ENCODE measurements at places on chromosomes 4 and X. TPM values are rescaled to one million over a fixed set of nuclear protein-coding genes. Genes with fewer than 3 reads are reported as not detected.

DNA sequence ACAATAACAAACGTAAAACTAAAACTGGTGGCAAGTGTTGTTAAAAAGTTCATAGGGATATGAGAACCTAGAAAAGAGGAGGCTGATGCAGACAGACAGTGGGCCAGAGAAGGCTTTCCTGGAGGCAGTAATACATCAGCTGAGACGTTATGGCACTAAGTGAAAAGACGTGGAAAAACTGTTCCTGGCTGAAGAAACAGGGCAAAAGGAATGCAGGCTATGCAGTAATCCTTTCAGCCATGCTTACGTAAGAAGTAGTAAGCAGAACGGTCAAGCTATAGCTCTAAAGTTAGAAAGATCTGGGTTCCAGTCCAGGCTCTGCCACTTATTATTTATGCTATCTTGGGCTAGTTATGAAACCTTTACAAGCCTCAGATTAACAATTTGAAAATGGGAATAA lies 6.4 kb downstream of the LAMTOR3 start:
- DNase-seq, result no peak

- no peak for DNase-seq
These were observed 1.5 kb downstream of the TRIM2 start for GRCh38 chr4:153205757-153206156.

DNA sequence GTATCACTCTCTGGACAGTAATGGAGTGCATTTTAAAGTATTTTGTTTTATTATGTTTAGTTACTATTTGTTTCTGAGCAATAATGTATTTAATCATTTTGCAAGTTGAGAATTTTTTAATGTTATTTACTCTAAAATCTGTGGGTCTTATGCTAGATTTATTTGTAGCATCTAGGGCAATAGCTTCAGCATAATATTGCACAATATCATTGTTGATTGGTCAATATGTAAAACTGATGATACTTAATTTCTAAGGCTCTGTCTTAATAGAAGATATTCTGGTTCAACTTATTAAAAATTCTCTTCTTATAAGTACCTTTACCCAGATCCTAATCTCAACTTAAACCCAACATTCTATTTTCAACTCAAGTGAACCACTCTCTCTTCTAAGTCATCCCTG lies 11.5 kb downstream of the SFRP2 start:
- no peak for DNase-seq

DNA sequence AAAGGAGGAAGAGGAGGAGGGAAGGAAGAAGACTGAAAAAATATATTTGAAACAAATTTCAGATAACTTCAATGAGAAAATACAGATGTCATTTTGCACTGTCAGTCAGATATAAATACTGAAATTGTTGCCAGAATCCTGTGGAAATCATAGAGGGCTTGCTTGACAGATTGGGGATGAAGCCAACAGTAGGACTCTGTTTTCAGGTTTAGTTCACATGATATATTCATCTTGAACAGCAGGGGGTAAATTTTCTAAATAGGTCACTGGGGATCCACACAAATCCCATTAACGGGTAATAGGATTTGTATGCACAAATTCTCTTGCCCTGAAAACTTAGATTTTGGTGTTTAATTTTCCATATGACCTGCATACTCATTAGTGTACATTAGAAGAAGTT lies 103.3 kb upstream of the PCDH18 start:
- DNase-seq, result no peak

GRCh38 chrX:124212622-124213021 lies 119.8 kb upstream of the TEX13D start:
- no peak for DNase-seq

GRCh38 chr4:53444954-53445353 lies 67.5 kb downstream of the FIP1L1 start:
- no peak for DNase-seq

GRCh38 chr4:176841711-176842112 lies 49.0 kb upstream of the VEGFC start:
- no peak for DNase-seq

GRCh38 chr4:13982010-13982409 lies 354.5 kb upstream of the BOD1L1 start:
- DNase-seq, result no peak

- no peak for DNase-seq
These were observed 43.8 kb downstream of the WWC2 start for GRCh38 chr4:183142571-183143550.

HMX1 gene
- 0.26 TPM for total RNA-seq

- no peak for DNase-seq
These were observed 45.5 kb downstream of the OPHN1 start for GRCh38 chrX:68387776-68388175.

TSPAN7 gene
- total RNA-seq, result 14.1 TPM

- no peak for DNase-seq
These were observed 425.0 kb downstream of the MID1IP1 start for GRCh38 chrX:39226251-39226650.

DNA sequence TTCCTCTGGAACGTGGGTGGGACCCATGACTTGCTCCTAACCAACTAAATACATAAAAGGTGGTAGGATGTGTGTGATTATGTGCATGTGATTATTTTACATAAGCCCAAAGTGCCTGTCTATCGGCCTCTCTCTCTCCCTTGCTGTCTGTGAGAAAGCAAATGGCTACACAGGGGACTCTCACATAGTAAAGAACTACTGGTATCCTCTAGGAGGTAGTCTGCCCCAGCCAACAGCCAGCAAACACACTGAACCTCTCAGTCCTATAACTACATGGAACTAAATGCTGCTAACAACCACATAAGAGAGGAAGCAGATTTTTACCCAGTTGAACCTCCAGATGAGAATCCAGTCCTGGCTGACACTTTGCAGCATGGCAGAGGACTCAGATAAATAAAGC lies 1249.4 kb downstream of the ADGRL3 start:
- no peak for DNase-seq

DNA sequence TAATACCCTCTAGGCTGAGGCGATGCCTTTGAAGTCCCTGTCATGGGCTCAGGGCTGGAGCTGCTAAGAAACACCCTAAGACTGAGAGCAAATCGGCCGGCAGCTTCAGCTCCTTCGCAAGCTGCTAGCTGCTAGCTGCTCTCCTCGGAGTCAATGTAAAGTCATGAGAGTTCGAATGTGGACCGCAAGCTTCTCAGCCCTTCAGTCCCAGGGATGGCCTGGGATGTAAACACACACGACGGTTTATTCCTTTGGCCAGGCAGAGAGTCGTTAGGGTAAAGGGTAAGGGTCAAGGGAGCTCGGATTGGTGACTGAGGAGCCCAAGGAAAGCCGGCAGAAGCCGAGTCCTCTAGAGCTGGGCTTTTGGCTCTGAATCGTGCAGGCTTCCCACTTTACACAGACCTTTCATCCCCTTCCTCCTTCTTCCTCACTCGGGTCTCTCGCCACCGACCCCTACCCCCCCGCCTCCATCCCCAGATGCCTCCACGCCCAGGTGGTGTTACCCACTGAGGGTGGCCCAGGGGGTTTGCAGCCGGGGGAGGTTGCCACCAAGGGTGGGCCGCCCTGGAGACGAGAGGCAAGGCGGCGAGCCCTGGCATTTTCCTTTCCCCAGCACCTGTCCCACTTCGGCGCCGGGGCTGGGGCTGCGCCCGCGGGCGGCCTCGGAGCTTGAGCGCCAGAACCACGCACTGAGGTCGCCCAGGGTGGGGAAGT lies 3.1 kb upstream of the BCORL1 start:
- DNase-seq, result no peak

GRCh38 chr4:62359441-62360155 lies 1159.5 kb downstream of the ADGRL3 start:
- no peak for DNase-seq

GRCh38 chr4:95038791-95039190 lies 281.0 kb downstream of the BMPR1B start:
- DNase-seq, result no peak

- DNase-seq, result no peak
These were observed 771 bp upstream of the RBPJ start for GRCh38 chr4:26319949-26320537.

DNA sequence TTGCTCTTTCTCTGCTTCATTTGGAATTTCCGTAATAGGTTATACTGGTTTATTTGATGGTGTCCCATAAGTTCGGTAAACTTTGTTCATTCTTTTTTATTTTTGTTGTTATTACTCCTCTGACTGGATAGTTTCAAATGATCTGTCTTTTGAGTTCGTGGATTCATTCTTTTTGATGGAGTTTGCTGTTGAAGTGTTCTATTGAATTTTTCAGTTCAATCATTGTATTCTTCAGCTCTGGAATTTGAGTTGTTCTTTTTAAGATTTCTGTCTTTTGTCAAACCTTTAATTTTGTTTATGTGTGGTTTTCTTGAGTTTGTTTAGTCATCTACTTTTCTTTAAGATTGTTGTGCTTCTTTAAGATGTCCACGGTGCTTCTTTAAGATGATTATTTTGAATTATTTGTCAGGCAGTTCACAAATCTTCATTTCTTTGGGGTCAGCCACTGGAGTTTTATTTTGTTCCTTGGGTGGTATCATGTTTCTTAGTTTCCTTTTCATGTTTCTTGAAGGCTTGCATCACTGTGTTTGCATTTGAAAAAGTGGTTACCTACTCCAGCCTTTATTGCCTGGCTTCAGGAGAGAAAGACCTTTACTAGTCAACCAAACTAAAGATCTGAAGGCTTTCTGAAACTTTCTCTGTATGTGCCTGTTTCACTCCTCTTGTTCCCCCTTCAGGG lies 154.8 kb upstream of the ANXA3 start:
- no peak for DNase-seq

SHOX gene
- total RNA-seq, result not detected

Data from urinary bladder (tissue), 4 donors.